ENCODE measurements at places on chromosomes 12 and 14. TPM values are rescaled to one million over a fixed set of nuclear protein-coding genes. Genes with fewer than 3 reads are reported as not detected.

DNA sequence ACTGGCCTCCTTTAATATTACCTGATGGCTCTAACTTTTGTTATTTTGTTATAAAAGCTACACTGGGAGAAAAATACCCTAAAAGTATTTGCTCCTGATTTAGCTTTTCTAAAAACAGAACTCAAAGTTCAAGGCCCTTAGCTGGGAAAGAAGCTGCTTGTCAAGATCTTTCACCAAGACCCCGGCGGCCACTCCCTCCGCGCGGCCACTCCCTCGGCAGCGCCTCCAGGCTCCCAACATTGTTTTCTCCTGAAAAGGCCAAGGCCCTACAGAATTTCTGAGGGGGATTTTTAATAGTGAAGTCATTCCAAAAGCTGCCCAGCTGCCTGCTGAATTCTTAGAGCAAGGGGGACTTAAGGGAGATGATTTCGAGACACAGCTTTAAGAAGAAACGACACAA lies 96.4 kb downstream of the NTN4 start:
- no peak for DNase-seq

Gene TTC6
- 0.13 TPM for total RNA-seq

GRCh38 chr14:106372870-106373652 lies 846.7 kb downstream of the TMEM121 start:
- no peak for DNase-seq

GRCh38 chr12:27667540-27667939 lies 28.7 kb upstream of the REP15 start:
- DNase-seq: no peak

GRCh38 chr12:68861890-68862289 lies 53.9 kb downstream of the MDM2 start:
- no peak for DNase-seq

- no peak for DNase-seq
These were observed 16.0 kb downstream of the LRRK2 start for GRCh38 chr12:40240779-40241178.

Gene KRT4
- not detected for total RNA-seq

DNA sequence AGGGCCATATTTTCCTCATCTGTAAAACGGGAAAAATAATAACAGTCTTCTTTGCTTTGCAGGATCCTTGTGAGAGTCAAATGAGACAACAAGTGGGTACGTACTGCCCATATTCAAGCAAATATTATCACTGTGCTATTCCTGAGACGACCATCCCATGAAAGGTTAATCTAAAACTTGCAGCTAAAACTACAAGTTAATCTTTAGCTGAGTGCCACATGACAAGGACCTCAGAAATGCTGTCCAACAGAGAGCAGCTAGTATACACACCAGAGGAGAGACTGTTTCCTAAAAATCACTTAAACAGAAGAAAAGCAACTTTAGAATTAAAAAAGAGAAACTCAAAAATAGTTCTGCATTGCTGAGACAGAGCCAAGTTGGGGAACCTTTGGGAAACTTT lies 162.7 kb upstream of the TMTC2 start:
- DNase-seq: peak; percentile 12

Measured in kidney epithelial cell (primary cell).